NCI-H1105 (cell line): ENCODE measurements at places on chromosomes 7 and 10.
A peak's percentile ranks its signal among the peaks of the same experiment; 100 is the strongest.

GRCh38 chr10:13365243-13365642, 17.1 kb upstream of the SEPHS1 start:
- DNase-seq = no peak

DNA sequence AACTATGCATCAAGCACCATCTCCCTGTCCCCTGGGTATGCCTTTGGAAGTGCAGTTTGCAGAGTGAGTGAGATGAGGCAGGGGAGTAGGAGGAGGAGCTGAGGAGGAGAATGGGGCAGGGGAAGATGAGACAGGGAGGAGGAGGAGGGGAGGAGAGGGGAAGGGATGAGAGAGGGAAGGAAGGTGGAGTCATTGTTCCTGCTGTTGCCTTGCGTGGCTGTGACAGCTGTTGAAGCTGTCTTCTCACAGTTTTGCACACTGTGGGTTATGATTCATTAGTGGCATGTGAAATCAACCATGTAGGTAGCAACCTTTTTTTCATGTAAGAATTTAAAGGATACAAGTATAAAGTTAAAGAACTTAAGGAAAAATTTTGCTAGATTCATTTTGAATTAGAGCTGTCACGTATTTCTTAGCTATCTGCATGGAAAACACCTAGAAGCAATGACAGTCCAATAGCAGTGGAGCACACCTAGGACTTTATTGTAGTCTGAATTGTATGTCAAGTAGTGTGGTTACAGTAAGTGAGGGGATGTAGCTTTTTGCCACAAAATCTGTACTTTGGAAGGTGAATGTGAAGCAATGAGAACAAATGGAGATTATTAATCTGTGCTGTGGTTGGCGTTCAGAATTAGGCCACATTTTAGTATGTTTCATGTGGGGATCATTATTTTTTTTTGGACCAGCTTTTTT, 21.7 kb downstream of the CCM2 start:
- no peak for DNase-seq

DNA sequence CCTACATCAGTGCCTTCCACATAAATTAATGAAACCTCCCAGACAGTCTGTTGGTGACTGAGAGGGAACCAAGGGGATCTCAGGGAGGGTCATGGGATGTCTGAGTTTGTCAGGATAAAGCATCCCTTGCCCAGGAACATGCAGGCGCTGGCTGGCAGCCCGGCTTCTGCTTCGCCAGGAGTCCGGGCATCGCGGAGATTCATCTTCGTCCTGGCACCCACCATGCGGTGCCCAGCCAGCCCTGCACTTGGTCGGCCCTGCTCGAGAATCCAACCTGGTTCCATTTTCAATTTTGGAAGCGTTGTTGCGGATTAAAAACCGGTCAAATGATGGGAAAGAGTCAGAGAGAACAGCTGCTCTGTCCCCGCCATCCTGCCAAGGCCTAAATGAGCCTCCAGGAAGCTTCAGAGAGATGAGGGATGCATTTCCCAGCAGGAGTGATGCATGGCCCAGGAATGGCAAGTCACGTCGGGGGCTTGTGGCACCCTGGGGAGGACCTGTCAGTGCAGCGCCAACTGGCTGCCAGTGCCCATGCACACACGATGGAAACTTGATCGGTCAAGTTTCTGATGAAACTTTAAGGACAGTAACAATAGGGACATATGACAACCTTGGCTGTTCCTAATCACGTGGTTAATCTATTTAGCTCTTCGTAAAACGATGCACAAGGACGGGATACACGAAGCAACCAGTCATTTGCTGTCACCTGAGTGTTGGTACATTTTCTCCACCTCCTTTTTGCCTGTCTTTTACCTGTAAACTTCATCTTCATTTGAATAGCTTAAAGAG, 260.8 kb upstream of the MKI67 start:
- no peak for DNase-seq

DNA sequence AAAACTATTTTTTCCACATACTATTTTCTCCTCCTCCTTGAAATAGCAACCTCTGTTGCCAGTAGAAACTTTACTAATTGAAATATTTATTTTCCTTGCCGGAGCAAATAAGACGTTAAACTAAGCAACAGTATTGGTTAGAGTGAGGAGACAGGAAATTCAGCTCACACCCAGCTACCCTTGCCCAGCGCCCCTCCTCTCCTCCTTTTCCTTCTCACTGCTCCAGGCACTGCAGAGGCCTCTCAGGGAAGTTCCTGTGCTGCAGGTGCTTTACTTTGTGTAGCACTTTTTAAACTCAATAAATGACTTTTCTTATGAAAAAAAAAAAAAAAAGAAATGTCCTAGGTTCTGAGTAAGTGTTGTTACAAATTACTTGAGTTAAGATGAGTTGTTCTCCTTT, 134.0 kb downstream of the SEMA3E start:
- no peak for DNase-seq

GRCh38 chr7:20862554-20862953, 75.9 kb upstream of the SP8 start:
- no peak for DNase-seq

GRCh38 chr10:62244785-62245467, 23.7 kb downstream of the RTKN2 start:
- DNase-seq = peak; percentile 10

GRCh38 chr7:137661634-137662033, 185.1 kb downstream of the DGKI start:
- no peak for DNase-seq

- DNase-seq = peak; percentile 70
These were observed 69.4 kb downstream of the VOPP1 start for GRCh38 chr7:55502858-55503440.

GRCh38 chr7:54877683-54878082, 118.7 kb upstream of the SEC61G start:
- no peak for DNase-seq

DNA sequence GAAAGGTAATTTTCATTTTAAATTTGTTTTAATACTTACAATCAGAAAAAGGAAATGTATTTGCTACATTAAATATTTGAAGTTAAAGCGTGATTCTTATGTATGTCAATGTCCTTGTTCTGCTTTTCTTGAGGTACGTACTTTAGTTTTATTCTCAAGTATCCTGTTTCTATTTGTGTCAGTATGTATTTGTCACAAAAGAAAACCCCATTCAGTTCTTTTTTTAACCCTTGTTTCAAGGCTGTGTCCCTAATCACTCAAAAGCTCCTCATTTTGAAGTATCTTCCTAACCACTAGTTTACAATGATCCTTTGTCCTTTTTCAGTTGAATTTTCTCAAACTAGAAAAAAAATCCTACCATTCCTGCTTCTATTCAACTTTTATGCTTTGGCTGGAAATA, 25.2 kb downstream of the NHLRC2 start:
- DNase-seq = no peak

DNA sequence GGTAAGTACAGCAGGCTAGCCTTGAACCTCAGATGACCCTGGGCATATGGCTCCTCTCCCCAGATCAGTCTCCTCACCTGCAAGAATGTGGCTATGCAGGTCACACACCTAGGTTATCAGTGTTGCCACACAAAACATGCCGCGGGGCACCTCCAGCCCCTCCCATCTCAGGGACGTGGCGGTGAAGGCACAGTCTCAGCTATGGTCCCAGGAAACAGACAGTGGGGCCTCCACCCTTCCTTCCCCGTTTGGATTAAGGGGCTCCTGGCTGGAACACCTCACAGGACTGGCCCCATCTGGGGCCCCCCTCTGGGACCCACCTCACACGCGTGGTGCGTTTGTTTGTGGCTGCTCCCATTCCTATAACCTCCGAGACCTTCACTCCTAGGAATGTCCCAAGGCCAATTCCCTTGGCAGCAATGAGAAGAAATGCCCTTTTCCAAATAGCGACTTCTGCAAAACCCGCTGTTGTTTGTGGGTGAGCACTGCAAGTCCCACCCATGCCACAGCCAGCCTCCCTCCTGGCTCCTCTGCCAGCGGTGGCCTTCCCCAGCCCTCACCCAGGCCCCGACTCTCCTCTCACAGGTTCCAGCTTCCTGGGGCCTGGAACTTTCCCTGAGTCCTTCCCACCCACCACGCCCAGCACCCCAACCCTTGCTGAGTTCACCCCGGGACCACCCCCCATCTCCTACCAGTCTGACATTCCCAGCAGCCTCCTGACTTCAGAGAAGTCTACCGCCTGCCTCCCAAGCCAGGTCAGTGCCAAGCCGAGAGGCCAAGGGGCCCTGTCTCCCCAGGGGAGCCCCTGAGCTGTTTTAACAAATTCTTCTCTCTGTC, 17.1 kb downstream of the ZMIZ2 start:
- no peak for DNase-seq

- DNase-seq = no peak
These were observed 550 bp upstream of the PLAU start for GRCh38 chr10:73910401-73910763.

DNA sequence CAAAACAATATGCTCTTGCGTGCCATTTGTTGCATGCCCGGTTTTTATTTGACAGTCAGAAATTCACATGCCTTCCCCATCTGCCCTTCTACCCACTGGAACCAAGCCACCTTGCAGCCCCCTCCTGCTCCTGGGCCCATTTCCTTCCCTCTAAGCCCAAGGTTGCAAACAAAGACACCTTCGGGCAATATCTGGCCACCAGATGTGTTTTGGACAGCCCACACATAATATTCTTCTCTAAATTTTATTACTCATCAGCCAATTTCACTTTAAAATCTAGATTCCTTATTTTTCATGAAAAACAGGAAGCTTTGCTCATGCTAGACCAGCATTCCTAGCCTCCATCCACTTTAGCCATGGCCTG, 18.2 kb upstream of the C10orf105 start:
- no peak for DNase-seq

DNA sequence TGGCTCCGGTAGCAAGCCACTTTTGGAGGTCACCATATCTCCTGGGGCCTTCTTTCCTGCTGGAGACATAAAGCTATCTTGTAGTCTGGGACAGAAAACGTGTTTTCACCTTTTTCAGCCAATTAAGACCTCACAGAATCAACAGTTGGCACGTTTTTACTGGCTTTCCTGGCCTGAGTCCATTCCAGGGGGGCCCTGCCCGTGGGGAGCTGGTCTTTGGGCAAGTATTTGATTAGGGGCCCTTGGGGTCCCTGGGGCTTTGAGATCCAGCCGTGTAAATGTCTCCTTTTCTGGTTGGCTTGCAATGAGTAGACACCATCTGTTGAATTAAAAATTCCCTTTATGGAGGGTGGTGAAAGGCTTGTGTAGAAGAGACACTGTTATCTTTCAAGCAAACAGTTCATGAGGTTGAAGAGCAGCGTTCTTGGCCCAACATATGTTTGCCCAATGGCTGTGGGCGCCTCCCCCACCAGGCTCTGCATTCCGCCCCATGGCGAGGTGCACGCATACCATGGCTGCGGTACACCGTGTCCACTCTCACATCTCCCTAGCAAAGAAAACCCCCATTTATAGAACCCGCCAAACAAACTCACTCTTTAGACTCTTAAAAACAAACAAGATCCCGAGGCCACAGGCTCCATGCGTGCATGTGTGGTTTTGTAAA, 593.2 kb downstream of the LRMDA start:
- DNase-seq = no peak

- no peak for DNase-seq
These were observed 39.1 kb downstream of the MINDY3 start for GRCh38 chr10:15821046-15821683.

DNA sequence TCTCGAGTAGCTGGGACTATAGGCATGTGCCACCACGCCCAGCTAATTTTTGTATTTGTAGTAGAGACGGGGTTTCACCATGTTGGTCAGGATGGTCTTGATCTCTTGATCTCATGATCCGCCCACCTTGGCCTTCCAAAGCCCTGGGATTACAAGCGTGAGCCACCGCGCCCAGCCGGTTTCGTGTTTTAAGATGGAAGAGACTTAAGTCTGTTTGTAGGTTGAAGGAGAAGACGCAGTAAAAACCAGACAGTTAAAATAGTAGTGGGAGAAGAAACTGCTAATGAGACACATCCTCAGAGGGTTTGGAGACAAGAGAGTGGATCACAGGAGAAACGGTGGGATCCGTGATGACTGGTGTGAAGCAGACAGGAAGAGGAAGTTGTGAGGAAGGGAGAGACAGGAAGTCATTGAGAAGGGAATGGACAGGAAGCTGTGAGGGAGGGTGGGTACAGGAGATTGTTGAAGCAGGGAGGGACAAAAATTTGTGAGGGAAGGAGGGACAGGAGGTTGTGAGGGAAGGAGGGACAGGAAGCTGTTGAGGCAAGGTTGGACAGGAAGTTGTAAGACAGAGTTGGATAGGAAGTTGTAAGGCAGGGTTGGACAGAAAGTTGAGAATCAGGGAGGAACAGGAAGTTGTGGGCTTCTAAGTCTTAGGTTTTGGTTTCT, 115.5 kb downstream of the WDFY4 start:
- no peak for DNase-seq

DNA sequence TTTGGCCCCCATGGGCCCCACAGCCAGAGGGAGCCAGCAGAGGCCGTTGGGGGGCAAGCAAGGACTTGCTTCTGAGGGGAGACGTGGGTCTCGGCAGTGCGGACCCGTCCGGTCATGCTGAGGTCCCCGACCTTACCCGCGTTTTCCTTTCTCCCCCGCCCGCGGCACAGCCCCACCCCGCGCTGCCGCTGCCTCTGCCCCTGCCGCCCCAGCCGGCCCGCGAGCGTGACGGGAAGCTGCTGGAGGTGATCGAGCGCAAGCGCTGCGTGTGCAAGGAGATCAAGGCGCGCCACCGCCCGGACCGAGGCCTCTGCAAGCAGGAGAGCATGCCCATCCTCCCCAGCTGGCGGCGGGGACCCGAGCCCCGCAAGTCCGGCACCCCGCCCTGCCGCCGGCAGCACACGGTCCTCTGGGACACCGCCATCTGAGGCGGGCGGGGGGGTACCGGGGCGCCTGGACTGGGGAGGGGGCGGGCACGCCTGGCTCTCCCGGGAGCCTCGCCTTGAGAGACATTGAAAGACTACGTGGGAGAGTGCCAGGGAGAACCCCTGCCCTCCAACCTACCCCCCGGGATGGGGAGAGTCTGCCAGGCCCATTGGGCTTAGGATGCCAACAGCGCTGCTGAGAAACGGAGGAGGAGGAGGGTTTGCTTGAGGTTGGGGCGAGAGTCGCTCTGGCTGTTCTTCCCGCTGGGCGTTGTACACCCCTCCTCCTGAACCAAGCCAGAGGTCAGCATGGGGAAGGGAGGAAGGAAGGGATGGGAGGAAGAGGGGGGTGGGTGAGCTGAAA, 9.9 kb downstream of the NYAP1 start:
- DNase-seq = peak; percentile 40

DNA sequence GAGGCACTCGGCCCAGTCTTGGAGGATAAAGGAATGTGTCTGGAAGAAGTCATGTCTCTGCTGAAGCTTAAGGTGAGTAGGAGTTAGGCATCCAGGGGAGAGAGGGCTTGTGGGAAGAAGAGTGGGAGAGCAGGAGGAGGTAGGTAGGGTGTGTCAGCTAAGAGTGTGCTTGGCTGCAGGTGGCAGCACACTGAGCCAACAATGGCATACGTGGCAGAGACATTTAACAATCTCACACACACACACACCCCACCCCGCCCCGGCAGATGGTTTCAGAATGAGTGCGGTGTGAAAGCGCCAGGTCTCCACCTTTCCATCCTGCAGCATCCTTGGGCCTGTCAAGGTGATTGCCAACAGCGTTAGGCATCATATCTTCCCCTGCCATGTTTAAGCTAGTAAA, 11.2 kb upstream of the ARPC1A start:
- DNase-seq = no peak
